T-helper 22 cell (primary cell): ENCODE measurements at places on chromosomes 6 and 20.

DNA sequence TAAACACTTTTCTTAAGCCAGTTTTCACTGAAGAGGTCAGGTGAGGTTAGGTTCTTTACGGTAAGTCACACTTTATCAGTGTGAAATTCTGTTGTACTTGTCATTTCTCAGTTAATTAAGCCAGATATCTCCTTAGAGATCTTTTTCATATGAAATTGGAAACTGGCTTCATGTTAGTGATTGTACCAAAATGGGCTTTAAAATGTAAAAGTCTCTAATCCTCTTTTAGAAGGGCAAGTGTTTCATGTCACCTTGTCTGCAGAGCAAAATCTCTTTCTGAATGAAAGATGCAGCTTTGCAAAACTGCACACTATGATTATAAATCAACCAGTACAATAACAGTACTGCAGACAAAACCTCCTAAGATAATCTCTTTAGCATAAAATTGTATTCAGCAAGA lies 209.2 kb upstream of the RNF217 start:
- DNase-seq, result no peak

- DNase-seq, result no peak
Measured at GRCh38 chr6:121879149-121879548, 443.7 kb downstream of the GJA1 start.

- DNase-seq, result no peak
Measured at GRCh38 chr6:170025935-170026750, 264.7 kb downstream of the DLL1 start.

DNA sequence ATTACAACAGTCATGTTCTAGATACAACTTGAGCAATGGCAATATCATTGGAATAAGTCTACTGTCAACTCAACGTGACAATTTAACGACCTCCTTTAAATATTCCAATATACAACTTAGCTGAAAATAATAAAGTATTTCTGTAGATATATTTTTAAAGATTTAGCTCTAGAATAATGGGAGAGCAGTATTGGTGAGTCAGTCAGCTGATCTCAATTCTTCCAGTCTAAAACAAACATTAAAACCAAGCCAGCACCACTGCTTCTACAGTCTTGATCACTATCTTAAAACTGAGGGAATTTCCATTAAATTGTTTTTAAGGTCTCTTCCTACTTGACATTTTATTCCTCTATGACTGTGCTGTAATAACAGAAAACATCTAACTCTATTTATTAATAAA lies 38.2 kb downstream of the NOL7 start:
- no peak for DNase-seq

GRCh38 chr6:169868458-169868857 lies 117.0 kb downstream of the ERMARD start:
- DNase-seq, result no peak
